ENCODE measurements at places on chromosomes 7 and 10.

DNA sequence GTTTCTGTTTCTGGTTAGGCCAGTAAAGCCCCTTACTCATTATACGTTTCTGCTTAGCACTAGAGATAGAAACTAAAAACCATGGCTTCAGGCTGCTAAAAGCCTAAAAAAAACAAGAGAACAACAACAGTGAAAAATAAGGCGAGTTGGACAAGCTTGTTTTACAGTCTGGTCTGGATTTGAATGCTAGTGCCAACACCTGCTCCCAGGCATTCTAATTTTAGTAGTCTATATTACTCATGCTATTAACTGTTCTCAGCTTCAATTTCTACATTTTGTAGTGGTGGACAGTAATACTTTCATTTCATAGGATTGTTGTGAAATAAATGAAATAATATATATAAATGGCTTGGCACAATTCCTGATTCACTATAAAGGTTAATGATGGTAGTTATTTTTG is 108.5 kb downstream of the HBP1 start:
- DNase-seq: peak; percentile 11

DNA sequence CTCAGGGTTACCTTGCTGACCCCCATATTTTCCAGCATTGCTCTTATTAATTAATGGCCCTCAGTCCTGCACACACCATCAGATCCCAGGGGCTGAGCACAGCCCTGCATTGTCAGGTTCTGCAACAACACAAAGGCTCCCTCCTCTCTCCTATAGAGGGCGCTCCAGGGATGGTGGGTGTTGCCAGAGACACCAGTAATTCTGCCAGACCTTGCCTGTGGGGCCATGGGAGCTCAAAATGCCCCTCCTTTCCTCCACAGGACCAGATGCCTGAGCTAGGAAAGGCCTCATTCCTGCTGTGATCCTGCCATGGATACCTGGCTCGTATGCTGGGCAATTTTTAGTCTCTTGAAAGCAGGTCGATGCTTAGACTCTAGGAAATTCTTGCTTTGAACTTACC is 42.8 kb upstream of the PRSS58 start:
- peak; percentile 24 for DNase-seq

- DNase-seq: no peak
These were observed 38.0 kb upstream of the ZNRF2 start for GRCh38 chr7:30246392-30246791.

DNA sequence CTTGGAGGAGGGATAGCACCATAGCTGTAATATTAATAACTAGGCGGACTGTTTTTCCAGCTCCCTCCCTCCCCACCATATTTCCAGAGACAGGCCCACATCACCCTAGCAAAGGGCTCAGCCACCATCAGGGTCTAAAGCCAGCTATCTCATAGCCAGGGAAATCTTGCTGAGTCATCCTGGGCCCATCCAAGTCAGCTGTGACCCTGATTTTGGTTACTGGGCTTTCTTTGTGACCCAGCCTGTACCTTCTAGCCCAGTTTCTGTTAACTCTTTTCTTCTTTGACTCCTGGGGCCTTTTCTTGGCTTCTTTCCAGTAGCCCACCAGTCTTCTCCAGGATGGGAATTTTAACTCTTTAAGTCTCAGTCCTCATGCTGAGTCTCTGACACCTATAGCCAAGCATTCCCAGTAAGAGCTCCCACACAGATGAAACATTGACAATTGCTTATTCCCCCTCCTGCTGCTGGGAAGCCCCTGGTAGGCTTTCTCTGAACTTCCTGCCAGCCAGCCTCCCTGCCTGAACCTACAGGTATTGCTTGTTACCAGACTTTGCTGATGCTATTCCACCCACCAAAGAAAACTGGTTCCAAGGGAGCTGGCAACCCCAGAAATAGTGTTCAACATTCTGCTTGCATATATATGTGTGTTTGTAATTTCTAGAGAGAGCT is 34.8 kb upstream of the ADO start:
- no peak for DNase-seq

All from NCI-H526 (cell line).